ENCODE measurements at places on chromosomes 7 and 10.

- DNase-seq: no peak
These were observed 2.9 kb upstream of the RALA start for GRCh38 chr7:39620486-39620885.

DNA sequence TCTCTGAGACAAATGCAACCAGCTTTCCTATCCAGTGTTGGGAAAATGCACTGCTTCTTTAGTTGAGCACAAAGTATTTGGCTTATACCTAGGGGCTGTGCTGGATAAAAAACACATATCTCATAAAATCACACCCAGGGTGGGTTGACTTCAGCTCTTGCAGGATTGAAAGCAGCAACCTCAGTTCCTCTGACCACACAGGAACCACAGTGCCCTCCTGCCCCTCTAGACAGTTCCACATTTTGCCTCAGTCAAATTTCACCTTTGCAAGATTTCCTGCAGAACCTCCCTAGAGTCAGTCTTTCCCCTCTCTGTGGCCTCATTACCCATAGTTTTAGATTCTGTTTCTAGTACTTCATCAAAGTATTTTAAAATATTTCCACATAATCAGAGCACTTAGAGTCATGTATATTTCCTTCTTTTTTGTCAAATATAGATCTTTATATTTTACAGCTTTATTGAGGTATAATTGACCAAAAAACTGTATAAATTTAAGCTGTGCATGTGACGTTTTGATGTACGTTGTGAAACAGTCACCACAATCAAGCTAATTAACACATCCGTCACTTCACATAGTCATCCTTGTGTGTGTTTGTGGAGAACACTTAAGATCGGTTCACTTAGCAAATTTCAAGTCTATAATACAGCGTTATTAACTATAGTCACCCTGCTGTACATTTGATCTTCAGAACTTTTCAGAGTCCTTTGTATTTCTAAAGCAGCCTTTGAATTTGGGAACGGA, 37.0 kb upstream of the EGR2 start:
- peak; percentile 56 for DNase-seq

DNA sequence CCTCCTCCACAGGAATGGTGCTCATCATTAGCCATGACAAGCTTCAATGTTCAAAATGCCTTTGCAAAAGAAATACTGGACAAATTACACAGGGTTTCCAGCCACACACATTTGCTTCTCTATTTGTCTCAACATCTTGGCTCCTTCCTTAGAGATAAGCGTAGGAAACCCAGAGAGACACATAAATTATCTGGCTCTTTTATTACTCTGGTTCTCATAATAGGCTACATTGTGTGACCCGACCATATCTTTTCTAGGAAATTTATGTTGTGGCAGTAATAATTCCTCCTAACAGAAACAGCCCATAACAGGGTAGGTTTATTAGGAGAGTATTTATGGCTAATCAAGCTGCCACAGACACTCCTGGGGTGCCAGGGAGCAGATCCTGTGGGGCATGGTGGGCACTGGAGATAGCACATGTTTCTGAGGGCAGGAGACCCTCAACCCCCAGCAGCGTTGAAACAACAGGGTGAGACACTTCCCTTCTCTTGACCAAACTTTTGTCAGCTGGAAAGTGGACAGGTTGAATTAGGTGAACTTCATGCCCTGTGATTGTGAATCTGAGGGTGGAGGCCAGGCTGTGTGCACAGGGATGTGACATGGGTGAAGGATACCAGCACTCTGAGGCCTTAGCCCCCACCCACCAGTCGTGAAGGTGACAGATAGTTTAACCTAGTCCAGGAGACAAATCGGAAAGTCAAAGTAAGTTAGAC, 295.9 kb upstream of the ZNF32 start:
- no peak for DNase-seq

- DNase-seq: no peak
These were observed 493 bp downstream of the WDR91 start for GRCh38 chr7:135210888-135211178.

GRCh38 chr7:137576481-137576880, 232.9 kb upstream of the PTN start:
- DNase-seq: no peak

DNA sequence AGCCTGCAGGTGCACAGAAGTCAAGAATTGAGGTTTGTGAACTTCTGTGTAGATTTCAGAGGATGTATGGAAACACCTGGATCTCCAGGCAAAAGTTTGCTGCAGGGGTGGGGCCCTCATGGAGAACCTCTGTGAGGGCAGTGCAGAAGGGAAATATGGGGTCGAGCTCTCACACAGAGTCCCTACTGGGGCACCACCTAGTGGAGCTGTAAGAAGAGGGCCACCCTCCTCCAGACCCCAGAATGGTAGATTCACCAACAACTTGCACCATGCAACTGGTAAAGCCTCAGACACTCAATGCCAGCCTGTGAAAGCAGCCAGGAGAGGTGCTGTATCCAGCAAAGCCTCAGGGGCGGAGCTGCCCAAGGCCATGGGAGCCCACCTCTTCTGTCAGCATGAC, 205.8 kb downstream of the CCSER2 start:
- no peak for DNase-seq

GRCh38 chr10:75223507-75223906, 12.2 kb downstream of the COMTD1 start:
- DNase-seq: no peak

DNA sequence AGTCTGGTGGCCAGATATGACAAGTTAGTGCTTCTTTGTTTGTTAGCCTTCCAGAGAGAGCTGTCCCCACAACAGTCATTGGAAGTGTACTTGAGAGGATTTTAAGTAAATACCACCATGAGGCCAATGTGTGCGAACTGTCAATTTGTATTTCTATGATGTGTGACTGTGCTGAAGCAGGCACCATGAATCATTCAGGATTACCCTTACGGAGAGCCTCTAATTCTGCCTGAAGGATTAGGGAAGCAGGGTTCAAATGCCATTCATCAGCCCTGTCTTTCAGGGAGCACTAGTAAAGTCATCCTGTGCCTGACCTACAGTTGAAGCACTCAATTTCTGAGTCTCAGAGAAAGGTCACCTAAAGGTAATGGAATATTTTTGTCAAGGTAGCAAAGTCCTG, 109.3 kb downstream of the GATA3 start:
- no peak for DNase-seq

- DNase-seq: no peak
These were observed 106.2 kb upstream of the KCTD7 start for GRCh38 chr7:66522518-66522917.

- DNase-seq: no peak
These were observed 267.2 kb downstream of the GLRX3 start for GRCh38 chr10:130403153-130404075.
